Effector memory CD8-positive, alpha-beta T cell (primary cell): ENCODE measurements at places on chromosomes 16 and 17.
A peak's percentile ranks its signal among the peaks of the same experiment; 100 is the strongest.

GRCh38 chr16:67013233-67013822, 15.6 kb upstream of the CBFB start:
- no peak for DNase-seq

DNA sequence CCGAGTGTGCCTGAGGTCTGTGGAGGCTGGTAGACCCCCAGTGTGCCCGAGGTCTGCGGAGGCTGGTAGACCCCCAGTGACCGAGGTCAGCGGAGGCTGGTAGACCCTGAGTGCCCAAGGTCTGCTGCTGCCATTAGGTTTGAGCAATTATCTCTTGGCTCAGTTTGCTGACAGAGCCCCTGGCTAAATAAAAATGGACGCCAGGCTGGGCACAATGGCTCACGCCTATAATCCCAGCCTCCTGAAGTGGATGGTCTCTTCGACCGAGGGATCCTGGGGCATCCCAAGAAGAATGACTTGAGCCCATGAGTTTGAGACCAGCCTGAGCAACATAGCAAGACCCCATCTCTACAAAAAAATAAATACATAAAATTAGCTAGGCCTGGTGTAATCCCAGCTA, 98.7 kb upstream of the ZNF469 start:
- DNase-seq: no peak

DNA sequence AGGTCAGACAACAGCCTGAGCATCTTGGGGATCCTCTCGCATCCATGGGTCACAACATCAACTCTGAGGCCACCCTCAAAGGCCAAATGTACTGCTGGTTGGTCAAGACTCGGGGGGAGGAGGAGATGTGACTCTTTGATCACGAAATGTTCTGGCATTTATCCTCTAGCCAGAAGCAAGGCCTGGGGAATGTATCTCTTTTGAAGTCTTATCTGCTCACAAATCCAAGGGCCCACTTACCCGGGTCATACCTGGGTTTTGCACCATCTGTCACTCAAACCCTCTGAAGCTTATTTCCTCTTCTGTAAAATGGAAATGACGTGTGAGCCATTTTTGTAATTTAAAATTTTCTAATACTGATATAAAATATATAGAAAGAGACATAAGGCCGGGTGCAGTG, 13.2 kb downstream of the CA7 start:
- no peak for DNase-seq

GRCh38 chr16:17801068-17801467, 330.3 kb upstream of the XYLT1 start:
- no peak for DNase-seq

- no peak for DNase-seq
Observed at GRCh38 chr17:69592692-69593350, 178.3 kb downstream of the MAP2K6 start.

DNA sequence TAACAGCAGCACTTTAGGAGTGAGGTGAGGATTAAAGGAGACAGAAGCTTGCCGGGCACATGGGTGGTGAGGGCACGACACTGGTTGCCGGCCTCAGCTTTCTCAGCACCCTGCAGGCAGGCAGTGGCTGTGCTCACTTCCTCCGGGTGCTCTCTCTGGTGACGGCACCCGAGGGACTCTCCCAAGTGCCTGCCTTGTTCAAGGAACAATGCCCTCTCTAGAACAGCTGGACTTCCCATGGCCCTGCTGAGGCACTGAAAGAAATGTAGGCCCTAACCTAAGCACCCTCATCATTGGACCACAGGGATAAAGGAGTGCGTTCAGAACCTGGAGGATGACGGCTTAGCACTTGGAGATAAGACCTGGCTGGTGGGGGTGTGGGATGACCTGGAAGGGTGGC, 72.7 kb downstream of the N4BP1 start:
- DNase-seq: no peak

- no peak for DNase-seq
Observed at GRCh38 chr17:9768381-9768934, 22.9 kb downstream of the DHRS7C start.

DNA sequence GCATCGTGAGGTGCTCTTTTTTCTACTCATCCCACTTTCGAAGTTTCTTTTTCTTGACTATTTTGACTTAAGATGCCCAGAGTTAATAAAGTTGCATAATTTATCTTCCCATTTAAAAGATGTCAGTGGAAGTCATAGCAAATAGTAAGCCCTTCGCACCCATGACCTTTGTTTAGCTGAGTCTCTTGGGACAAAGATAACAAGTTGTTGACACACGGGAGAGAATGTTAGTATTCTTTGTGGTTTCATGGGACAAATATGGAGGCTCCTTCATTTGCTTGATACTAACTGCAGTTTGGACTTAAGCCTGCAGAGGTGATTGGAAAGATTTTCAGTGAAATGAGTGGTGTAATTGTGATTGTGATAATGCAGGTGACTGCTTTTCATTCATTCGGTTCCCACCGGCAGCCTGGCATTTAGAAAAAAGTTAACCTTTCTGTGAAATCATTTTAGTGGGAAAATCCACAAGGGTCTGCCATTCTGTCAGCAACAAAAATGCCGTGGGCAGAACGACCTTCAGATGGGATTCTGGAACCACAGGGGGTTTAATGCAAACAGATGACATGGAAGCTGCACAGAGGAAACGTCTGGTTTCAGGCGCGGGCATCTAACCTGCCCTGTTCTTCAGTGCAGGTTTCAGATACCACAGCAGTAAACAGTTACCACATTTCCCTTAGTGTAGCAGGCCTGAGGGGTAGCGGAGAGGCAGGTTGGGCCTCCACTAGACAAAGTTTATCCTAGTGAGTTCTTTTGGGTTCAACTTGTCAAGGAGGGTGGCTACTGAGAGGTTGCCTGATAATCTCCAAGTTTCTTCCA, 123.0 kb downstream of the RPTOR start:
- no peak for DNase-seq

- DNase-seq: no peak
Observed at GRCh38 chr16:86432048-86432447, 78.3 kb upstream of the FOXF1 start.

DNA sequence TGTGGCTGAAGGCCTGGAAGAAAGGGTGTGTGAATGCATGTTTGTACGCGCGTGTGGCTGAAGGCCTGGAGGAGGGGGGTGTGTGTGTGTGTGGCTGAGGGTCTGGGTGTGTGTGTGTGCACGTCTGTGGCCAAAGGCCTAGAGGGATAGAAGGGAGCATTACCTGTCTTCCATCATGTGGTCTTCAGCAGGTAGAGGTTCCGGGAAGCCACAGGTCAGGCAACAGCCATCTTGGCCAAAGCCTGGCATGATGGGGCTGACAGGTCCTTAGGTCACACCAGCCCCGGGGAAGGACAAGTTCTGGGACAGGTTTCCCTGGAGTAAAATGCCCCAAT, 5.2 kb downstream of the LITAFD start:
- DNase-seq: no peak

DNA sequence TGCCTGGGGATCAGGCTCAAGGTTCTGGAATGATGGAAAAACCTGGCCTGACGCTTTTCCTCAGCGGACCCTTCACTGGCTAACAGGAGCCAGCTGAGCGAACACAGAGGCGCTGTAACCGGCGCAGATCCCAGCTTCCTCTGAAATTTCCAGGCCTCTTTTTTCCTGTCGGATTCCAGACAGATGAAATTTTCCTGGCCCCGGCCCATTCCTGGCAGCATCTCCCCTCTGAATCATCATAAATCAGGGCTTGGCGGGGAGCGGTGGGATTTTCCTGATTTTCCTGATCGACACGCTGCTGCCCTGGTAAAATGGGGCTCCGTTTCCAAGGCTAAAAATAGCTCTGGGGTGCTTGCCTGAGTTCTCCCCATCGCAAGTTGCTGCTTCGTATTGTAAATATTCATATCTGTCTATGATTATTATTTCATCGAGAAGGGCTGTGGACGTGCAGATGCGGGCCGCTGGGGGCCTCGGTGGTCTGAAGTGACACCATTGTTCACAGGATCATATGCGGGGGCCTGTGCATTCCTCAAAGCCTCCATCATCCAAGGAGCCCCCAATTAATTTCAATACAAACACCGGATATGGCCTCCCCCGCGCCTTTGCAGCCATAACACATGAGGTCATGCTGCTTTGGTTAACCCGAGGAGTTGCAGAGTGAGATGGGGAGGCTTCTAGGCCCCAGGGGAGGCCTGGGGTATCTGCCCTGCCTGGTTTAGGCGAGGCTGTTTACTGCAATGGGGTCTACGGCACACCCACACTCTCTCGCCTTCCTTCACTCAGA, 45.8 kb upstream of the ETV4 start:
- no peak for DNase-seq

DNA sequence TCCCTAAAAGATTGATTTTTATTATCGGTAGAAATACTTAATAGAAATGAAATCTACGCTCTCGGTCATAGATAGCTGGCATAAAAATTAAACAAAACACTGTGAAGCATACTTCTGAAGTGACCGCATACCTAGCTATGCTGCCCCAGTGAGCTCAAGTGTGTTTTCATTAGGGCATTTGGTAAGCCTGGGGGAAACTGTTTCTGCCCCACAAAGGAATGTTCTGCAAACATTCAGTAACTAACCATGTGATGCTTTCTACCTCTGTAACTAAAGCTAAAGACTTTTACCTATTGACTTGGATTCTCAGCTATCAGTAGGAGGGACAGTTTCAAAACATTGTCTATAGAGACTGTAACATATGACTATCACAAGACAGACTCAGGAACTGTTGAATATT, 93.5 kb upstream of the HSBP1 start:
- DNase-seq: no peak

DNA sequence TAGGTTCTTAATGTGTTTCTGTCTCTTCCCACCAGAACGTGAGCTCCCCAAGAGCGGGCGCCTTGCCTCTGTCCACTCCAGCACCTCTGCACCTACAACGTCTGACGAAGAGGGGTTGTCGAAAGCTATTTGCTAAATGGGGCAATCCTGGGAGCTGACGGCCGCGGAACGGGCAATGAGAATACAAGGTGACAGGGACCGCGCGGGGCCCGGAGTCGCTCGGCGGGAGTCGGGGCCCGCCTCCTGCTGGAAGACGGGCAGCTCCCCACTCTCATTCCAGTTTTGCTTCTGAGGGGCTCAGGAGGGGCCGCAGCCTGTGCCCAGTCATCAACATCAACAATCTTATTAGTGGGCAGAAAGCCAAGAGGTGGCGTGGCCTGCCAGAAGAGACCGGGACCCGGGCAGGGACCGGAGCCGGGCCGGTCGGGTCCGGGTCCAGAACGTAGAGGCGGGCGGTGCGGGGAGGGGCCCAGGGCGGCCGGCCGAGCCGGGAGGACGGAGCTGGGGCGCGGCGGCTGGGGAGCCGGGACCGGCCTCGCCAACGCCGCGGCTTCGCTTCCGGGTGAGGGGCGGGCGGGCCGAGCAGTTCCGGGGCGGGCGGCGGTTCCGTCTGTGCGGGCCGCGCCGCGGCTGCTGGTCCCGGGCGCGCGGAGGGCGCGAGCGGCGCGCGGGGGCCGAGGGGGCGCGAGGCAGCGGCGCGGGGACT, at the start of gene MOSMO:
Gene MOSMO, plus strand, starts transcription at position 603 of the 706 bp plus-strand sequence. CDS start 191 bp downstream, outside the sequence.
- DNase-seq: peak; percentile 46

GRCh38 chr17:7613769-7614424, 800 bp downstream of the FXR2 start:
- DNase-seq: no peak
